ENCODE measurements at places on chromosomes 6 and 20.

DNA sequence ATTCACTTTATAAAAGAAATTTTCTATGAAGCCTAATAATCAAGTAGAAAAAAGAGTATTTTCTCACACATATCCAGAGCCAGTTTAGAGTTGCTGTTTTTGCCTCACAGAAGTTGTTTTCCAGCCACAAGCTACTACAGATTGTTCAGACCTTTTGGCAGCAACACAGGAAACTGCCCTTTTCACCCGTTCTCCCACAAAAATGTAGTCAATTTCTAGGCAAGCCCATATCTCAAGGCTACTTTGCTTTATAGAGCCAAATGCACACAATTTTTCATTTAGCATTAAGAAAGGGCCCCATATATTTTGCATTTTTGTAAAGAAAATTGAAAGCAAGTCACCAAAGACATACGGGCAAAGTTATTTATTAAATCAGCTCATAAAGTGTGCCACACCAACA, 49.5 kb downstream of the EPB41L2 start:
- DNase-seq: peak; percentile 78

DNA sequence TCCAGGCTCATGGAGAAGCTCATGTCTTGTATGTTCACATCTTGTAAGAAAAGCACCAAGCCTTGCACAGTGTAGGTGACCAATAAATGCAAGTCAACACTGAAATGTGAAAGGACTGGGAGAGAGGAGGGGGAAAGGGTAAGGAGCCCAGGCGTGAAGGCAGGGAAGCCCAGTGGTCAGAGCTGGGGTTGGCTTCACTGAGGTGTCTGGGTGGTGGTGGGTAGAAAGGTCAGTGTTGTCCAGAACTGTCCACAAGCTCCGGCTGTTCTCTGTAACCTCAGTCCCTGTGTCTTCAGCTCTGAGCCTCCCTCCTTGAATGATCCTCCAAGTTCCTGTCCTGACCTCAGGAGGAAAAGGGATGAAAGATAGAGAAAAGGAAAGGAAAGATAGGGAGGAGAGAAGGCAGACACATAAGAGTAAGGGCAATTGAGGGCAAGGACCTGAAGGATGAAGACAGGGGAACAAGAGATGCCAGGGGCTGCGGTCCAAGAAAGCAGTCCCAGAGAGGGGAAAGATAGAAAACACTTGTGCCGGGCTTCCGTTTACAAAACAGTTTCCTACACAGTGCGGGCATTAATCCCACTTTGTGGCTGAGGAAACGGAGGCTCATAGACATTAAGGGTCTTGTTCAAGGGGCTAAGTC, 2.4 kb upstream of the TNXB start:
- no peak for DNase-seq

GRCh38 chr20:4441191-4441590, 280.5 kb upstream of the PRND start:
- no peak for DNase-seq

GRCh38 chr6:134073161-134073560, 20.7 kb upstream of the SLC2A12 start:
- no peak for DNase-seq

DNA sequence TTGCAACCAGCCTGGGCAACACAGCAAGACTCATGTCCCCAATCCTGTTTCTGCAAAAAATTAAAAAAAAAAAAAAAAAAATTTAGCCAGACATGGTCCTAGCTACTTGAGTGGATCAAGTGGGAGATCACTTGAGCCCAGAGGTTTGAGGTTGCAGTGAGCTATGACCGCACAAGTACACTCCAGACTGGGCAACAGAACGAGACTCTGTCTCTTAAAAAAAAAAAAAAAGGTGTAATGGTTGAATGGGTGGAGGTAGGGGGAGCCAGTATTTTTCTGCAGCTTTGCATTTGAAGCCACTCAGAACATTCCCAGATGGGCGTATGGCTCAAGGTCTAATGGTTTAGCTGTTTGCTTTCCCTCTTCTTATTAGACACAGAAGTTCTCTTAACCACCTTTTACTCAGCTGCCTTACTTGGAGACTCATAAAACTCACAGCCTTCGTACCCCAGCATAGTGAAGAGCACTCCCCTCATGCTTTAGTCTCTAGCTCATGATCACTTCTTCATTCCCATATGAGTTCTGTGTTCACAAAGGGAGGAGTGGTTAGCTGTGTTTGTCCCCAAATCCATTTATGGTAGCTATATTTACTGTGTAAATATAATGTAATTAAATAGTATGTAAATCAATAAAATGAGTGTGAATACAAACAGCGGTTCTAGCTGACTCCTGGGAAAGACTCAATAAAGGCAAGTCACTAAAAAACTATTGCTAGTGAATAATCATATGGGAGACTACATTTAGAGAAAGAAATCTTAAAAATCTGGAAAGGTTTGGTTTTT, 9.0 kb downstream of the FKBP1A start:
- no peak for DNase-seq

- DNase-seq: no peak
Measured at GRCh38 chr6:32073101-32073500, 34.9 kb downstream of the CYP21A2 start.

All from lung microvascular endothelial cell (primary cell).